ENCODE measurements at places on chromosomes 2 and 18.
A peak's percentile ranks its signal among the peaks of the same experiment; 100 is the strongest.

DNA sequence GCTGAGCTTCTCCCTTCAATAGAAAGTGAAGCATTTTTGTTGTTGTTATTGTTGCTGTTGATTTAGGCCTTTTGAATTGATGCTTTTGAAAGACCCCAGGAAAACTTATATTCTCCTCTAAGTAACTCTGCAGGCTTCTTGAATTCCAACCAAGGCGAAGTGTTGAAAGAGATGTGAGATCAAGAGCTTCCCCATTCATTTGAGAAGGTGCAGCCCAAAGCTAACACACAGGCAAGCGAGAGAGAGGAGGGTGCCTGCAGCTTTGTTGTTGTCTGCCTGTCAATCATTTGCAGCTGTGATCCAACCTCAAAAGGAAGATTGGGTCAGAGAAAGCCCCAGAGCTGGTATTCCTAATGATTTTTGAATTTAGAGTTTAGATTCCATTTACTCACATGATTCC lies 963.6 kb upstream of the CNTNAP5 start:
- no peak for DNase-seq

- DNase-seq, result peak; percentile 45
Observed at GRCh38 chr2:180124273-180125139, 117.4 kb upstream of the CWC22 start.

DNA sequence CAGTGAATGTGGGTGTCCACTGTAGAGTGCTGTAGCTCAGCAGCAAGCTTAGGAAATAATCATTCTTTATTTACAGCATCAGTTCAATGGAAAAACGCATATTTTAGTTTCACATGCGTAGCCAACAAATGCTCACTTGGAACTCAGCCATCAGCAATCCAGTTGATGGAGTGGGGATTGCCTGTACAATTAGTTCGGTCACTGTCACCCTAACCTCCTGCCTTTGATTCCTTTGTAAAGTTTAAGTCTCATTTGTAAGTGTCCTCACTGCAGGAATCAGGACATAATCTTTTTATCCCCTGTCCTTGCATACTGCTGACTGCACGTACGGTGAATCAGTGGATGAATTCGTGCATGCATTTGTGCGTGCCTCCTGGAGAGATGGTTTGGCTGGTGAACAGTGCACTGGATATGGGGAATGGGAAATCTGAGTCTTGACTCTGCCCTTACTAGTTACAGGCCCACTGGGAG lies 55.9 kb downstream of the RAB31 start:
- no peak for DNase-seq

DNA sequence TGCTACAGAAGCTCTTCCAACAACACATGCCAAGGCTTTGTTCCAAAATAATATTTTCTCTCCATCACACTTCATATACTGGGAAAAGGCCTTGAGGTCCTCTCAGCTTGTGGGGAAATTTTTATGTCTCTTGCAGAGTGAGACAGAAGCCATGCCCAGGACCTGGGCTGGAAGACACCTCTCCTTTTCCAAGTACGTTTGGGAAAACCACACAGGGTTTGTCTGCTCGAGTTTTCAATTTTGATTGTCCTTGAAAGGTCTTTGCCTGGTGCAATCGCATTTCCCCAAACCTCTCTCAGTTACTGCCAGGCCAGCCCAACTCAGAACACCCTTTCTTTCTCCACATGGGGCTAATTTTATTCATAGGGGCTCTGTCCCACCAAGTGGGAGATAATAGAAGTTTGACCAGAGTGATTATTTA lies 272.2 kb downstream of the OSR1 start:
- no peak for DNase-seq

DNA sequence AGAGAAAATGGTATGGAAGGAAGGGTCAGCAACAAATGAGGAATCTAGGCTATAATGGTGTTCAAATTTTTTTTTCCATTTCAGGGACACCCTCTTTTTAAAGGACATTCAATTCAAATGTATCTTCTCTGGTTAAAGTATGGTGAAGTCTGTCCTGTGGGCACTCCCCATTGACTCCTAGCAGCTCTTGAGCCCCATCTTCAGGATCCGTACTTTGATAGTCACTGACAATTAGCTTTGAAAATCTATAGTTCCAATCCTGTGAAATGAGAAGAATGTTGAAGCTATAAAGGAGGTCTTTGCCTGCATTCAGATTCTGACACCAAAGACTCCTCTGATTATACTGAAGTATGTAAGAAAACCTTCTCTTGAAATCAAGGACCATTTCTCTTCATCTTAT lies 43.3 kb downstream of the KCNH7 start:
- DNase-seq, result no peak

DNA sequence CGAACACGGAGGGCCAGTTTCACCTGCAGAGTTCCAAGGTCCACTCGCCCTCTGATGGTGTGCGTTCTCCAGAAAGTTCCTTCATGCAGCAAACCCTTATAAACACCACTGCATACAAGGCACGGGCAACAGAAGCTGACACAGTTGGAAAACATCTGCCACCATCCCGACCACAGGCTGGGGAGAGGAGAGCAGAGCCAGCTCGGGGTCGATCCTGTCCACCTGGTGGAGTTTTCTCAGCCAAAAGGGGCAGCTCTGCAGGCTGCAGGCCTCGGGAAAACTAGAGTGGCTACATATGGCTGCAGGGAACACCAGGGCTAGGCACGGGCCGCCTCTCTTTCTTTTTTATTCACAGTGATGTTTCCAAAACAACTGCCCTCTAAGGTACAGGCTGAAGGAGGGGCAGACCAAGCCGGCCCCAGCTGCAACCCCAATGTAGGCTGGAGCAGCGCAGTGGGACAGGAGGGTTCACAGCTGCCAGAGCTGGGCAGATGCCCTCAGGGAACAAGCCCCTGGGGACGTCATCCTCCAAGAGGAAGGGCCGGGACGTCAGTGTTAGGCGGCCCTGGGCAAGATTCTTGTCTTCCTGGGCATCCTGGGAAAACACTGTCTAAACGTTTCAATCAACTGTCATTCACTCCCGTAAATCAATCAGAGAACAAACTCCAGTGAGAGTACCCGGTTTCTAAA lies 274.7 kb downstream of the TWIST2 start:
- no peak for DNase-seq

DNA sequence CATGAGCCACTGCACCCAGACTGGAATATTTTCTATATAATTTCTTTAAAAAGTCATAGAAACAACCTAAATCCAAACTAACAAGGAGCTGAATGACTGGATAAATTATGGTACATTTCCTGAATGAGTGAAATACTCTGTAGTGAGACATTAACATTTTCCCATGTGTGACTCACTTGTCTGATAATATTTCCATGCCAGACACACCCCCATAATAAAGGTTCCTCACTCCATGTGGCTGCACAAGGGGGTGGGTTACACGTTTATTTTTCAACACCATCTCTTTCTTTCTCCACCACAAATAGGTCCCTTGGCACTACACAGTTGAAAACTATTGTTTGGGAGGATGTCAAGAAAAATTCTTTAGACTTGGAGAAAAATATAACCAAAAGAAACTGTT lies 266.3 kb upstream of the LYPD1 start:
- no peak for DNase-seq

GRCh38 chr18:6521803-6522418 lies 107.2 kb upstream of the L3MBTL4 start:
- no peak for DNase-seq

DNA sequence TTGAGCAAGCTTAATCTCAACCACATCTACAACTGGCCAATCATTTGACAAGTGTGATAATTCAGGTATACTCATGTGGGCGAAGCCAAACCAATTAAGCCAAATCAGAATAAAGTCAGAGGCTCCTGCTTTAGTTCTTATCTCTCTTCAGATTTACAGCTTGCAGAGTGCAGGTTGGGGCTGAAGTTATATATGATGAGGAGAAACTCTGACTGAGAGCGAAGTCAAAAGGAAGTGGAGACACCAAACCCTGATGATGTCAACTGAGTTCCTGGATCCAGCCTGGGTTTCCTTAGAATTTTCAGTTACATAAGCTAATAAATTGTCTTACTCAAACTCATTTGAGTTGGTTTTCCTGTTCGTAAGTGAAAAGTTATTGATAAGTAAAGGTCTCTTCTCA lies 73.9 kb downstream of the ASXL2 start:
- DNase-seq, result no peak

- no peak for DNase-seq
Observed at GRCh38 chr2:224777559-224777930, 61.4 kb upstream of the CCDC195 start.

DNA sequence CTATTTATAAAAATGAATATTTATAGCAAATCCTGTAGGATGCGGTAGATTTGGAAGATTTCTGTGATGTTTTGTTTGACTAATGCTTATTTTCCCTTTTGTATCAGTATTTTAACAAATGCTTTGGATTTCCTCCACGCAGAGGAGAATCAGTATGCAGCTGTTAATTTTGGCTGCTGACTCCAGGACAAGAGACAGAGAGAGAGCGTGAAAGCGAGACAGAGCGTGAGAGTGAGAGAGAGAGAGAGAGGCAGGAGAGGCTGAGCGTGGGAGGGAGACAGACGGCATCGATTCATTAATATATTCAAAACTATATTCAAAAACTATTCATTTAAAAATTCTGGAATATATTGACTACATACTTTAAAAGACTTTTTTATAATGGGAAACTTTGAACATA lies 62.5 kb downstream of the RRM2 start:
- no peak for DNase-seq

DNA sequence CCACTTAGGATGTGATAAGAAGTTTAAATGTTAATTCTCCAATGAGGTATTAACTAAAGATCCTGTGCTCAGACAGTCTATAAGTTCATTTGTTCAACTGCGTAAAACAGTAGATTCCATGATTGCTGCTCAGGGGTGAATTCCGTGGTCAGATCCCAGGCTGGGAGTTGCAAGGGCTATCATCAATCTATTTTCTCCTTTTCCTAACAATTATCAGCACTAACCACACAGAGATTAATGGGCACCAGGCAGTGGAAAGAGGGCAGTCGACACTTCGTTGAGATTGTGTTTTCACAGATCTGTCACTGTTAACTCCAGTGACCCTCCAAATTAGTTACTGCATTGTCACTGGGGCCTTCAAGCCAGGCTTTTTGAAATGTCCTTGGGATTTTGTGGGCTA lies 154.1 kb upstream of the SPRED2 start:
- no peak for DNase-seq

- DNase-seq, result no peak
Observed at GRCh38 chr2:96551605-96552314, 15.2 kb downstream of the ARID5A start.

GRCh38 chr2:144603334-144603733 lies 83.4 kb upstream of the ZEB2 start:
- no peak for DNase-seq

DNA sequence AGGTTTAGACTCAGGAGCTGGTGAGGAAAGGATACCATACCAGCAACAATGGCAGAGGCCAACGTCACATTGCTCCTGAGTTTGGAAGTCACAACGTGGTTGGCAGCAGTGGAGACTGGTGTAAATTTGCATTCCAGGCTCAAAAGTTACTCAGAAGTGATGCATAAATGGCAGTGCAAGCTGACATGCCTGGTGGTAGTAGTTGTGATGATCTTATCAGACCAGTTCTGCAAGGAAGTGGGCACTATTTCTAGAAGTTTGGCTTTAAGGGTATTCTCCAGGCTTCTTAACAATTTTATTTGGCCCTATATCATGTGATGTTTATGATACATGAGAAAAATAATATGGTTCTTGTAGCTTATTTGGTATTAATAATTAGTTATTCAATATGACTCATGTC lies 37.8 kb downstream of the CXCR4 start:
- no peak for DNase-seq

- DNase-seq, result no peak
Observed at GRCh38 chr2:64402876-64403275, 51.1 kb upstream of the LGALSL start.

- no peak for DNase-seq
Observed at GRCh38 chr18:50832754-50833153, 12.9 kb upstream of the MRO start.

GRCh38 chr18:75131381-75132000 lies 77.4 kb downstream of the PTGR3 start:
- no peak for DNase-seq

- DNase-seq, result no peak
Observed at GRCh38 chr18:62894681-62895390, 179.5 kb downstream of the PHLPP1 start.

- DNase-seq, result no peak
Observed at GRCh38 chr2:63699549-63699839, 110.7 kb downstream of the MDH1 start.

DNA sequence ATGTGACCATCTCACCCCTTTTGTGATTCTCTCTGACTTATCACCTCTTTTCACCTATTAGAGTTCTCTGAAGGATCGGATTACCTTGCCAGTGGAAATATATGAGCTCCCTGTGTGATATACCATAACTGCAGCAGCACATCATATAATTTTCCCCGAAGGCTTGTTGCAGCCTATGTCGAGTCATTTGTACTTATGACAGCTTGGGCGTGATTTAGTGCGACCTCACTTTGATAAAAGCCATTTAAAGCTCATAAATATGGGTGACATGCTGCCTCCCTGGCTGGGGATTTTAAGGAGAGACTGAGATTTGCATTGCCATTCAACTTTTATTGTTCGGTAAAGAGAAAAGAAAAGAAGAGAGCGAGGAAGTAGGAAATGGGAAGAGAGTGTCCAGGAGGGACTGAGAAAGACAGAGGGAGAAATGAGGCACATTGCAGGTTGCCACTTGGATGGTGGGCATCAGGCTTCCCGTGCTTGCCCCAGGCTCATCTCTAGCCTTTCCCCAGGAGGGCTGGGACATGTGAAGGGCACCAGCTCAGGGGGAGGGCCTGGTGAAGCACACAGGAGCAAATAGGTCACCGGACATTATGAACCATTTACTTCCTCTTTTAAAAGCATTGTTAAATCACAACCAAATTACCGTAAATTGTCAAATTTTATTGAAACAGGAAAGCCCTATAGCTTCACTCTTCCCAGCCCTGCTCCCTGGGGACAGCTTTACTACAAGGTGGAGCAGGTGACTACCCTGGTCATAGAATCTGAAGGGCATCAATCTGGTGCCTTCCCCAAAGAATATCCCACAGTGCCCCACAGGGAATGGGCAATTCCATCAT lies 161.3 kb downstream of the SETBP1 start:
- no peak for DNase-seq

- DNase-seq, result no peak
Observed at GRCh38 chr2:15733867-15734673, 142.4 kb downstream of the DDX1 start.

DNA sequence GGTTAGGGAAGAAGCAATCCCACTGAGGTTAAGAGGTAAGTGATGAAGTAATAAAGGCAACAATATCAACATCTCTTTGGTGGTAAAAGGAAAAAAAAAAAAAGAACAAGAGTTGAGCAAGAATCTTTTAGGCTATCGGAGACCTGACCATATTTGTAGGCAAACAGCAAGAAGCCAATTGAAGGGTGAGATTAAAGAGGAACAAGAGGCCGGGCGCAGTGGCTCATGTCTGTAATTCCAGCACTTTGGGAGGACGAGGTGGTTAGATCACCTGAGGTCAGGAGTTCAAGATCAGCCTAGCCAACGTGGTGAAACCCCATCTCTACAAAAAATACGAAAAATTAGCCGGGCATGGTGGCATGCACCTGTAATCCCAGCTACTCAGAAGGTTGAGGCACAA lies 11.3 kb downstream of the VPS54 start:
- DNase-seq, result no peak
